Stimulated activated CD4-positive, alpha-beta T cell treated with anti-CD3 and anti-CD28 coated beads, Interleukin-15, amount 100 ng/mL, for 1 hour (primary cell): ENCODE measurements at places on chromosomes 7 and 10.

GRCh38 chr10:48194830-48195229 lies 79.7 kb downstream of the FRMPD2 start:
- DNase-seq: no peak

- no peak for DNase-seq
These were observed 126.7 kb upstream of the STK17A start for GRCh38 chr7:43456200-43456599.

GRCh38 chr7:40220421-40220911 lies 85.7 kb downstream of the SUGCT start:
- DNase-seq: no peak

GRCh38 chr10:26215935-26216584 lies 514 bp upstream of the GAD2 start:
- no peak for DNase-seq

DNA sequence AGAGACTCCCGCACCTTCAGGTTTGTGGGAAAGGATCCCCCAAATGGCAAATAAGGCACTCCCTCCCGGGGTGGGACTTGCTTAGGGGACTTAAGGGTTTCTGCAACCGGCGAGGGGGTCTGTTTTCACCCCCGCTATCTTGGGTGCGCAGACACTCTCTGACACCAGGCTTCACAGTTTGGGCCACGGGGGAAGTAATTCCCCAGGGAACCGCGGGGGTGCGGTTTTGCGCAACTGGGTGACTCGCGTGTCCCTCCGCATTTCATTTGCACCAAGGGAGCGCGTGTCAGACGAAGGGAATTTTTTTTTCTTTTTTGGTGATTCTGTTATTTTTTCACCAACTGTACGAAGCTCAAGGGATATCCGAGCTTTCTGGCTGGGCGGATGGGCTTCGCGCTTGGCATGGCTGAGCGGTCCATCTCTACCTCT lies 1.7 kb downstream of the GRM8 start:
- no peak for DNase-seq

GRCh38 chr7:2575733-2576340 lies 17.1 kb downstream of the IQCE start:
- no peak for DNase-seq

DNA sequence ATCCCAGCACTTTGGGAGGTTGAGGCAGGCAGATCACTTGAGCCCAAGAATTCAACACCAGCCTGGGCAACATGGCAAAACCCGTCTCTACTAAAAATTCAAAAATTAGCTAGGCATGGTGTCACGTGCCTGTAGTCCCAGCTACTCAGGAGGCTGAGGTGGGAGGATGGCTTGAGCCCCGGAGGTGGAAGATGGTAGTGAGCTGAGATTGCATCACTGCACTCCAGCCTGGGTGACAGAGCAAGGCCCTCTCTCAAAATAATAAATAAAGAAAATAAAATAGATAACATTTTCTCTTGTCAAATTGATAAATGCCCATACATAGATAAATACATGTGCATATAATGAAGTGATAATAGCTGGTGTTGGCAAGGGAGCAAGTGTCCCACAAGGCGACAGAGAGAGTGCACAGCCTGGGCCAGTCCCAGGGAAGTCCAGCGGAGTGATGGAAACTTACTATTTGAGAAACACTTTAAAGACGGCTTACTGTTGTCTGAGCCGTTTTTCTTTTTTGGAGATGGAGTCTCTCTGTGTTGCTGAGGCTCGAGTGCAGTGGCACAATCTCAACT lies 33.4 kb upstream of the DLG5 start:
- DNase-seq: no peak

DNA sequence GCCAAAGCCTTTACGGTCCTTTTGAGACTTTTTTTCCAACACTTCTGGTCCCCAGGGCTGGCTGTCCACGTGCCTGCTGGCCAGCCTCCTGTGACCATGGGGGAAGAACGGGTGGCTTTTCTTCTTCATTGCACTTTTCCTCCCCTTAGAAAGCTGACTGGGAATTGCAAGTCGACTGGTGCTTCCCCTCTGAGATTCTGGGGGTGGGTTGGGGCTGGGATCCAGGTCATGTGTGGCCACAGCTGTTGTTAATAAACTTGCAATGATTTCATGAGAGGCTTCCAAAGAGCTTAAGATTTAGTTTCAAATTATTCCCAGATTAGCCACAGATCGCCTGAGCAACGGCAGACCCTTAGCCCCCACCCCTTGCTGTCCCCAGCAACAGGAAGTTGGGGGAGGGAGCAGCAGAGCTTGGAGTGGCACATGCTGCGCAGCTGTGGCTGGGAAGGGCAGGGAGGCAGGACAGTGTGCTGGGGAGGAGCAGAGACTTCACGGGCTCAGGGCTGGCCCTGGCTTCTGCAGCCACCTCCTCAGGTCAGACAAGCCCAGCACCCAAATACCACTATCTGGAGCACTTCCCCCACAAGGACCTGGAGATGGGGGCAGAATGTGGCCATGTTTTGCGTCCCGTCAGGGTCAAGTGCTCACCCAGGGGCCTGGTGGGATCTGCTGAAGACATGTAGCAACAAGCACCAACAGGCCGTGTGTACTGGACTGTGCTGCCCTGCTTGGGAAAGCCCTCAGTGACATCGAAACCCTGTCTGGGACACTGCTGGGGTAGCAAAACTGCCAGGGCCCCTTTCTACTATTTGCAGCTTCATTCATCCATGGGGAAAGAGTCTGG lies 147.1 kb downstream of the RNF216 start:
- no peak for DNase-seq

DNA sequence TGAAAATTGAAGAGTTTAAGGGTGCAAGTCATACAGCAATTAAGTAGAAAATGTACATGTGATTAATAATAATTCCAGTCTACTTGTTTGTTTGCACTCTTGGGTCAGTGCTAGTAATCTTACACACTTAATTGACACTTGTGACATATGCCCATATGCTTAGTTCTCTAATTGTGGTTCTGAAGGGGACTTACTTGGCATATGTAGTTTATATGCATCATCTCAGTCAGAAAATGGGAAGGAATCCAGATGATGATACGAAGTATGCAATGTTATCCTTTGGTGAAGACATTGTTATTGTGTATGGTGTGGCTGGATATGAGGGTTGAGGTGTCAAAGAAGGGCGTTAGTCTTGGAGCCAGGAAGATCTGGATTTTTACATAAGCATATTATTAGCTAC lies 193.5 kb upstream of the HDAC9 start:
- DNase-seq: no peak

GRCh38 chr7:136925044-136925443 lies 56.6 kb downstream of the CHRM2 start:
- DNase-seq: no peak

- no peak for DNase-seq
These were observed 15.1 kb upstream of the RET start for GRCh38 chr10:43061760-43062159.

DNA sequence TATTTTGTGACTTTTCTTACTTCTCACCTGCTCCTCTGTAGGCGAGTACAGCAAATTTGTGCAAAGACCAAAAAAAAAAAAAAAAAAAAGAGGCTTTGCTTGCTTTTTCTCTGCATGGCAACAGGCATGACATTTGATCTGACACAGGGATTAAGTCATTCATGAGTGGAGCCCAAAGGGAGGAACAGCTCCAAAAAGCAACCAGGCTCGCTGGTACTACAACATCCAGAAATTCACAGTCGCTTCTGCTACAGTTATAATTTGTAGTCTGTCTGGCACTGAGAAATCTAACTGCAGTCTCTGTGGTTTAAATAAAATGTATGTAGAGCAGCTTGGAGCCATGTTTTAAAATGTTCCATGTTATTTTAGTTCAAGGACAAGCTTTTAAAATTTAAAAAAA lies 31.7 kb downstream of the MKX start:
- DNase-seq: no peak

DNA sequence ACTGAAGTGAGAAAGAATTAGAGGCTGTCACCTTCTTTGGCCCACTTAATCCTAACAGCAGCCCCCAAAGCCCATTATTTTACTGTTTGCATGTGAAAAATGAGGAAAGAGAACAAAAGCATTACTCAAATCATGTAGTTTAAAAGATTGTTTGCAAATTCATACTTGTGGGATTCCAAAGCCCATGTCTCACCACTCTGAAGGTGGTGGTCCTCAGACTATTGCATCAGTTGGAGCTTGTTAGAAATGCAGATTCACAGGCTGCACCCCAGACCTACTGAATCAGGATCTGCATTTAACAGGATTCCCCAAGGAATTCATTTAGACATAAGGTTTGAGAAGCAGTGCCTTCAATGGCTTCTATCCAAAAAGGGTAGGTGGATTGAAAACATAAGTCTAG lies 93.7 kb upstream of the PDE1C start:
- no peak for DNase-seq

- DNase-seq: no peak
These were observed 99.2 kb upstream of the PCBD1 start for GRCh38 chr10:70987396-70988130.

- DNase-seq: no peak
These were observed 146.4 kb downstream of the ANLN start for GRCh38 chr7:36535866-36536664.

GRCh38 chr7:47672977-47673381 lies 91.1 kb upstream of the TNS3 start:
- no peak for DNase-seq

DNA sequence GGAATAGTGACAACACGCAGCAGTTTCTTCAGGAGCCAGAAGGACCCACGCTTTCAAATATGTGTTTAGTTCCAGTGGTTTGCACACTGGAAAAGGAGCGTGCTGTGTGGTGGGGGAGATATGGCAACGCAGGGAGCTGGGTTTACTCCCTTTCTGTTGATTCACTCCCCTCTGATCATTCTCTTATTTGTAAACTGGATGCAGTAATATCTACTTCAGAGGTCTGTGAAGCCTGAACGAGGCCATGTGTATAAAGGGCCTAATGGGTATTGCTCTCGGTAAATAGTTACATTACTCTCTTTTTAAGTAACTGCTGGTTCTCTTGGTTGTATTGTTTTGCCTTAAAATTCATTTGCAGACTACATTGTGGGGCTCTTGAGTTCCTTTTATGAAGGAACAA lies 19.2 kb downstream of the RBM17 start:
- DNase-seq: no peak

GRCh38 chr10:31146491-31147209 lies 115.0 kb upstream of the ZNF438 start:
- DNase-seq: no peak

- no peak for DNase-seq
These were observed 15.3 kb downstream of the AGBL3 start for GRCh38 chr7:135001390-135002165.

DNA sequence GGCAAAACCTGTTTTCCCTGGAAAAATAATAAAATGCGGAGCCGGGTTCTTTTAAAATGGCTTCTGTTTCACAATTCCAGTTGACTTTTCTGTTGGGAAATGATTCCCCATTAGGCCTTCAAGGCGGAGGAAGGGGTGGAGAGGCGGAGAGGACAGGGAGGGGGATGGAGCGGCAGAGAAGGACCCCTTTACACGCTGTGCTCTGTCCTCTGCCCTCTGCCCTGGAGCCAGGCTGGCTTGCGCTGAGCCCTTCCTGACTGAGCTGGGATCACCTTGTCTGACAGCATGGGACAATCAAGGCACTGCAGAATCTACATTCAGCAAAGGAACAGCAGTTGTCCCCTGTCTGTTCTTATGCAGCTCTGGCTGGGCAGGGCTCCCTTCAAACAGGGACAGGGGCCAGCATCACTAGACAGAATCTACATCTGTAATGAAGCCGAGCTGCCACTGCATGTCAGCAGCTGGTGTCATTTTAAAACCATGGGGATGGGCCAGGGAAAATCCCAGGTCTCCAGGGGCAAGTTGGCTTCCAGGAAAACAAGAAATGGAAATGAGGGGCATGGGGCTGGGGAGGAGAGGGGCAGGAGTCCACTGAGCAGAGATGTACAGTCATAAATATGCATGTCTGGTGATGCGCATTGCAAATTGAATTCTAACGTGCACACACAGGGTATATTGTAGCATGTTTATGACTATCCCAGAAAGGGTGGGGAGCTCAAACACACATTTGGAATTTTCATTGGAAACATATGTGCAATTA lies 120.0 kb downstream of the MKX start:
- DNase-seq: no peak

- no peak for DNase-seq
These were observed 87.4 kb upstream of the PPIF start for GRCh38 chr10:79259834-79260233.

DNA sequence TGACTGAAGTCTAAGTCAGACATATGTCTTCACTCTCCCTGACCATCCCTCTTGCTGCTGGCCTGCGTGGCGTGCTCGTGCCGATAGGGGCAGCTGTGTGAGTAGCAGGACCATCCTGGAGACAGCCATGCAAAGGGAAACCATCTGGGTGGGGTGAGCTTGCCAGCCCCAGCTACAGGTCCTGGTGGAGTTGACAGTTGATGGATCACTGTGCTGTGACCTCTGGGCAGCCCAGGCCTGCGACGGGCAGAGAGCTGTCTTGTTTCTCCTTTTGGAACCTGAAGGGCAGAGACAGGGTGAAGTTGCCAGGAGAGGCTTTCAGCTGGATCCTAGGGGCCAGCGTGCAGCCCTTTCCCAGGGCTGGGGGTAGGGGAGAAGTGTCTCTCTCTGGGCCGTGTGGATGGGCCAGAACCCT lies 44.7 kb downstream of the GRK5 start:
- no peak for DNase-seq

DNA sequence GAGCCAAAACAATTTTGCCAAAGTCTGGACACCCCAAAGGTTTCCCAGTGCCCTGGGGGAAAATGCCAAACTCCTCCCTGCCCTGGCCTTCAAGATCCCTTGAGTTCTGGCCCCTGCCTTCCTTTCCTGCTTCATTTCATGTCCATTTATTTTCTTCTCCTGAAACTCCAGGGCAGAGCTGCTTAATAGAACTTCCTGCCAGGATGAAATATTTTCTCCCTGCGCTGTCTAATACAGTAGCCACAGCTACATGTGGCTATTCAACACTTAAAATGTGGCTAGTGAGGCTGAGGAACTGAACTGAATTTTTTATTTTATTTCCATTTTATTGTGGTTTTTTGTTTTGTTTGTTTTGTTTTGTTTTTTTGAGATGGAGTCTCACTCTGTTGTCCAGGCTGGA lies 49.6 kb downstream of the COL13A1 start:
- DNase-seq: no peak

- no peak for DNase-seq
These were observed 815 bp downstream of the NEUROG3 start for GRCh38 chr10:69572159-69573055.

GRCh38 chr10:48818861-48819520 lies 120.6 kb downstream of the LRRC18 start:
- no peak for DNase-seq

- no peak for DNase-seq
These were observed 54.3 kb upstream of the DPYSL4 start for GRCh38 chr10:132132421-132132841.

- no peak for DNase-seq
These were observed 88.9 kb downstream of the C1GALT1 start for GRCh38 chr7:7271094-7271874.

- no peak for DNase-seq
These were observed 71.0 kb downstream of the COL26A1 start for GRCh38 chr7:101433688-101434087.

- no peak for DNase-seq
These were observed 43.0 kb downstream of the ZMYND11 start for GRCh38 chr10:178208-178607.

GRCh38 chr7:53744403-53744760 lies 708.9 kb downstream of the POM121L12 start:
- no peak for DNase-seq

GRCh38 chr10:118720685-118721538 lies 33.9 kb downstream of the CACUL1 start:
- DNase-seq: no peak

GRCh38 chr10:13953371-13953770 lies 366.6 kb downstream of the PRPF18 start:
- no peak for DNase-seq
